T-cell (primary cell): ENCODE measurements at places on chromosomes 3 and 15.

DNA sequence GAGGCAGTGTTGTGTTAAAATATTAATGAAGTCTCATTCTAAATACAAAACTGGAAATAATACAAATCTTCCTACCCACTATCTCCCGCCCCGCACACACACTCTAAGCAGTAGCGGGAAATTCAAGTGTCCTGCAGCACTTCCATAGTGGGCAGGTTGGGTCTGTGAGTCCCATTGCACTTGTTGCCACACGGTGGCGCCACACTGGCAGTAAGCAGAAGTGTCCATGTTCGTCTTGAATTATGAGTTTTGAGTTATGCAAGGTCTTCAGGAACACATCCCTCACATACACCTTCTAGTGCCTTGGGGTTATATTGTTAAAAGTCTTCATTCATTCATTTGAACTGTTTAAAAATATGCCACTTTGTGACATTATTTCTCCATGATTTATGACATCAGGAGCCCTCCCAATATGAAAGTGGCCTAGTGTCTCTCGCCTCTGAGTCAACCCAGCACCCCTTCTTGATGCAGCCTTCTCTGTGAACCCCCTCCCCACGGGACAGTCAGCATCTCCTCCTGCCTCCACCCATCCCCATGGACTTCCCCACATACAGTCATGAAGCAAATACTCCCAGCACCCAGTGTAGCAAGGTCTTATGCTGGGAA, 17.6 kb upstream of the CCDC174 start:
- DNase-seq = peak; percentile 50

GRCh38 chr3:103554451-103554850, 1119.6 kb downstream of the ZPLD1 start:
- no peak for DNase-seq

- DNase-seq = no peak
These were observed 84.8 kb downstream of the SMAD3 start for GRCh38 chr15:67150023-67150860.

- no peak for DNase-seq
These were observed 1337.1 kb downstream of the ROBO1 start for GRCh38 chr3:78430741-78431140.
